Small intestine (tissue), 16 donors: ENCODE measurements at places on chromosomes 3 and 15.

DNA sequence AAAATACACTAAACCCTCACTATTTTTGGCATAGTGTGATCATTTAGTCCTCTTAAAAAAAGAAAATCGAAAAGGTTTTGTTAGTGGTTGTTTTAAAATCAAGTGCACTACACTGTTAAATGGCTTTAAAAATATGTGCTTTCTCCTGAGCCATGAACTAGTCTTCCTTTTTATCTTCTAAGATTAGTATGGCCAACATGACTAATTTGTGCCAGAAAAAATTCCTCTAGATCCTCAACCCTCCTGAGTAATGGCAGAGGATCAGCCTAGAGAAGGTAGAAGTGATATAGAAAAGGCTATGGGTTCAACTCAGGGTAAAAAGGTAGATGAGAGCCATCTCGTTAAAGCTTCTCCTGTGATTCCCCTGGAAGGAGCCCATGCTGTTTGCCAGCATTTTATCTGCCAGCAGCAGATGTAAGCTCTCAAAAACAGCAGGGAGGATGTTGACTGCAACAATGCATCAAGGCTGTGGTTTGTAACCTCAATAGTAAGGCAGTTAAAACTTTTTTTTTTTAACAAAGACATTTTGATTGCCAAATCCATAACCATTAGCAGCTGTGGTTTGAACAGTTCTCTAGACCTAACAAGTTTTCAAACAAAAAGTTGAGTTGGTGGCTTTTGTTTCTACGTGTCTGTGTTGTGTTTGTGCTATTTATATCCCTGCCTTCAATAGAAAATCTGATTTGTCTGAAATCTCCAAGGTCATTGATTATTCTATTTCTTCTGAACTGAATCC lies 30.2 kb upstream of the ZNF609 start:
- DNase-seq: no peak

- DNase-seq: no peak
Observed at GRCh38 chr15:33982516-33982915, 14.2 kb downstream of the CHRM5 start.

DNA sequence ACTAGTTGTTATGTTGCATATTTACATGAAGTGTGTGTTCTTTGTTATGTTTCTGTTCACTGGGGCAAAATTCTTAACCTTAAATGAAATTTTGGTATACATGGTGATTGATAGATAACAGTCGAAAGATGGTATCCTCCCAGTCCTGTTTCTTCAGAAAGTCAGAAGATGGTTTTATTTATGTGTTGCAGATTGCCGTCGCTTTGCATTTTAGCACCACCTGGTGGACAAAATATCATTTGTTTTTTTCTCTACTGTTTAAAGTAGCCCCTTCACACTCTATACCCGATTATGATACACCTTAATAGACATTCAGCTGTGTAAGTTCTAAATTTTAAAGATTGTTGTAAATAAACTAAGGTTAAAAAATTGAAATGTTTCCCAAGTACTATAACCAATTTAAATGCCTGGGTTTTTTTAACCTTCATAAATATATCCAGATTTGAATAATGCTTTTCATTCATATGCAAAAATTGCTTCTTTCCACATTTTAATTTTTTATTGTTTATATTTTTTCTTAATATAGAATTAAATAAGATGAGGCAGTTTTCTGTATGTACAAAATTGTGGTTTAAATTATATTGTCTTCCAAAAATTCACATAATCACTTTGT lies 152.2 kb downstream of the ALCAM start:
- DNase-seq: peak; percentile 72

GRCh38 chr15:65029736-65030208 lies 333 bp upstream of the MTFMT start:
- no peak for DNase-seq

DNA sequence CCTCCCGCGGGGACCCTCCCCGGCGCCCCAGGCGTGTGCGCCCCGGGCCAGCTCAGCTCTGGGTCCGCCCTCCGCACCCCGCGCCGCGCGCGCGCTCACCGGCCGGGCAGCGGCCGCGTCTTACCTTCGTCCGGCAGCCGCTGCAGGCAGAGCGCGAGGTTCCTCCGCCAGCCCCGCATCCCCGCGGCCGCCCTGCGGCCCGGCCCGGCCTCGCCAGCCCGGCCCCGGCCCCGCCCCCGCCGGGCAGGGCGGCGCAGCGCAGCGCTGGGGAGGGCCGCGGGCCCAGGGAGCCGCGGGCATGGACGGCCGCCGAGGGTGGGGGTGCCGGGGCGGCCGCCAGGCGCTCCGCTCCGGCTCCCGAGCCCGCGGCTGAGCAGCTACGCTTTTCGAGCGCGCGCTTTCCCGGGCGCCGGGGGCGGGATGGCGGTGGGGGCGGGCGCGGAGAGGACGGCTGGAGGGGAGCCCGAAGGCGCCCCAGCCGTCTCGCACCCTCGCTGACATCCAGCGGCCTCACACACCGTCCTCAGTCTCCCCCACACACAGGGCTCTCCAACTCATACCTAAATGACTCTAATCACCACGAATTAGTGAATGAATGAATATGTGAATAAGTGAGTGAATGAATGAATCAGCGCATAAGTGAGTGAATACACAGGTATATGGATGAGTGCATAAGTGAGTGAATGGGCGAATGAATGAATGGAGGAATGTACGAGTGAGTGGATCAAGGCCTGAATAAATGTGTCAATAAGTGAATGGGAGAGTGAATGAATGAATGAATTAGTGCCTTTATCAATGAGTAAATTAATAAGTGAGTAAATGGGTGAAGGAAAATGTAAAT lies 48.5 kb upstream of the CCDC174 start:
- peak; percentile 14 for DNase-seq

DNA sequence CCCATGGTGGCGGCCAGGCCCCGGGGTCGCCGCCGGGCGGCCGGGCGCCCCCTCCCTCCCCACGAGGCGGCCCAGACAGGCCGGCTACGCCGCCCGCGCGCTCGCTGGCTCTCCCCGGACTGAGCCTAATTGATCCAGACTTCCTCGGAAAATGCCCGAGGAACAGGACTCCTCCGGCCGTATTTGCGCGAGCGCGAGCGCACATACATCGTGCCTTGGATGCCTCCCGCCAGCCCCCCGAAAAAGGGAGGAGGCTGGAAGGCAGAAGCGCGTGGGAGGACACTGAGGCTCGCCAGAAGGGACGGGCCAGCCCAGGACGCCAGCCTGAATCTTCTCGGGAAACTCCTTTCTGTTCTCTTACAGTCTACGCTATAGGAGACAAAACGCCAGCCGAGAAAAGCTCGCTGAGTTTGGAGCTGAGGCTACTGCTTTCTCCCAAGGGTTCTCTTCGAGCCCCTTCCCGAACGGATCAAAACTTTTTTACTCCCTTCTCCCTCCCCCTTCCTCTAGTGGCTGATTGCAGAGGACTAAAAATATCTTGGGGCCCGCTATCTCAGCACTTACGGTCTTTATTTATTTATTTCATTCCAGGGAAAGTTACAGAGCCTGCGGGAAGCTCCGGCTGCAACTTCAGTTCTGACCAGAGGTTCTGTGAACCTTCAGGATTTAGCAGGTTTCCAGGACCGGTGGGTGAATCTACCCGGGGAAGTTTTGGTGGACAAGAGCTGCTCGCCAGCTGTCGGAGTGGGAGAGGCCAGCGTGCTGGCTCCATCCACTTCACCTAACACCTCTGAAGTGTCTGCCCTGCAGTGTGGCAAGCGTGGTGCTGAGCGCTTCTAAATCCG lies at the start of gene PDZRN3:
TSS of gene PDZRN3 (minus strand) at position 121 of the 845 bp plus-strand sequence.
- DNase-seq: peak; percentile 85
